Activated CD4-positive, CD25-positive, alpha-beta regulatory T cell treated with anti-CD3 and anti-CD28 coated beads, Interleukin-2, amount 50 U/mL, for 16 hours (primary cell): ENCODE measurements at places on chromosomes 11 and 22.

- no peak for DNase-seq
These were observed 33.2 kb upstream of the FAR1 start for GRCh38 chr11:13635290-13635689.

GRCh38 chr22:43850529-43850928 lies 11.8 kb downstream of the SULT4A1 start:
- DNase-seq, result no peak

- DNase-seq, result no peak
These were observed 5.0 kb downstream of the HSPA8 start for GRCh38 chr11:123056835-123057491.

- DNase-seq, result no peak
These were observed 205.0 kb downstream of the CWF19L2 start for GRCh38 chr11:107252429-107253161.

DNA sequence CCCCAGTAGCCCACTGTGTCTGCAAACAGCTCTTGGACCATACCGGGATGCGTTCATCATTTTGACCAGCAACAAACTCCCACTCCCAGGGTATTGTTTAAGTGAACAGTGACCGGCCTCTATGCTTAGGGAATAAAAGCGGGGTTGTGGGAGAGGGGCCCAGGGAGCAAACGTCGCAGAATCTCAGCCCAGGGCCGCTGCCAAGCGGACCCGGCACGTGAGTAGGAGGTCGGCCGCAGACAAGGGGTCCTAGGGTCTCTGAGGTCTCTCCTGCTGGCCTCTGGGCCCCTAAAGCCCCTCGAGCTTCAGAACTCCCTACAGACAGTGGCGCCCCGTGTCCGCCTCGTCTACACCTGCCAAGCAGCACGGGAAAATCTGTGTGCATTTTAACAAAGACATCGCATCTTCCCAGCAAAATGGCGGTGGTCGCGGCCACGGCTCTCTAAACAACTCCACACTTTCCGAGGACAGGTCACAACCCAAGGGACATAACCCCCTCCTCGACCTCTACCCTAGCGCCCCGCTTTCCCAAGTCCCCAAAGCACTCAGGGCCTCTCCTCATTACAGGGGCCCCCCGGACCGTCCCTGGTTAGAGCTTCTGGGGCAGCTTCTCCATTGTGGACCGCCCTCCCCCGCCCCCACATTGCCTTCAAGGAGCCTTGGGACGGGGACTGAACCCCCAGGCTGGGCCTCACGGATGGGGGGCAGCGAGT lies 3.9 kb upstream of the GCAT start:
- no peak for DNase-seq

DNA sequence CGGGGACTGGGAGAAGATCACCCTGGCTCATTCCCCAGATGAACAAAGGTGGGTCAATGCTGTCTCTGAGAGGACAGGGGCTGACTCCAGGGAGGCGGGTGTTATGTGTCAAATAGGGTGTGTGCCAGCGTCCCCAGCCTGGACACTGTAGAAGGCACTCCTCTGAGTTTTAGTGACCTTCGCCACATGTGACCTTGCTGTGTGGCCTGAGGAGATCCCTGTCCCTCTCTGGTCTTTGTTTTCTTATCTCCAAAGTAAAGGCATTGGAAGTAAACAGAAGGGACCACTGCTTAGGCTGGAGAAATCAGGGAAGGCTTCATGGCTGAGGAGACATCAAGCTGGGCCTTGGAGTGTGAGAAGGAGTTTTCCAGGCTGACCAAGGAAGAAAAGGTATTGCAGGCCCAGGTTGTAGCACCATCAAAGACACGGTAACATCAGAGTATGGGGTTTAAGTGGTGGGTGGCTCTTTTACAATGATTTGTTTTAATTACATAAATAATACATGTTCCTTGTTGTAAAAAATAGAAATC lies 74.4 kb downstream of the TP53I11 start:
- DNase-seq, result no peak

DNA sequence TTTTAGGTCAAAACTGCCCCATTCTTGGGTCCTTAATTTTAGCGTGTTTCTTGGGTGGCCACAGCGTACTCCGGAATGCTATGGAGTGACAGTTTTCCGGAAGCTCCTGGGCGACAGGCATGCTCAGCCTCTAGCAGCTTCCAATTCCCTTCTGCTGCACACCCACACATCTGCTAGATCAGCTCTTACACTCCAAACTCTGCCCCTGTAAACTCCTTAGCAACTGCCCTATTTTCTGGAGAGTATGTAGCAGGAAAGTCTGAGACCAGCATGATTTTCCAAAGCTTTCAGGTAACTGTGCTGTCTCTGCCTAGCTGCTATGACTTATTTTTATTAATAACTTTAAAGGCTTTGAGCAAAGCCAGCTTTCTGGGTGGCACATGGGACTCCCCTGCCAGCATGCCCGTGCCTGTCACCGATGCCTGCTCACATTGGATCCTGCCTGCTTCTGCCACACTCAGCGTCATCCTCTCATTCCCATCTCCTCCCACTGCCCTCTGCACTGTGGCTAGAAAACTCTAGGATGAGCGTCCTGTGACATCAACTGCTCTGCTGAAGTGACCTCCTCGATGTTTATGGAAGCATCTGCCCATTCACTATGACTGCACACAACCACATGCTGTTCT lies 17.3 kb downstream of the TOLLIP start:
- DNase-seq, result no peak

- DNase-seq, result no peak
These were observed 30.9 kb downstream of the INSC start for GRCh38 chr11:15145615-15146014.

- no peak for DNase-seq
These were observed 47.6 kb upstream of the GCAT start for GRCh38 chr22:37760152-37760551.

DNA sequence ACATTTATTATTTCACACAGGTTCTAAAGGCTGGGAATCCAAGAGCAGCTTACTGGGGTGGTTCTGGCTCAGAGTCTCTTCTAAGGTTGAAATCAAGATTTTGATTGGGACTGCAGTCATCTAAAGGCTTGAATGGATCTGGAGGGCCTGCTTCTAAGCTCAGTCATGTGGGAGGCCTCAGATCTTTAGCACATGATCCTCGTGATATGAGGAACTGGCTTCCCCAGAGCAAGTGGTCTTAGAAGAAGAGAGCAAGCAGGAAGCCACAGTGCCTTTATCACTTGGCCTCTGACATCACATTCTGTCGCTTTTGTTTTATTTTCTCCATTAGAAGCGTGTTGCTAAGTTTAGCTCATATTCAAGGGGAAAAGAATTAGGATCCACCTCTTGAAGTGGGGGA lies 88.9 kb downstream of the ARFGAP2 start:
- no peak for DNase-seq

GRCh38 chr11:29210426-29210825 lies 806.4 kb downstream of the KCNA4 start:
- DNase-seq, result no peak

GRCh38 chr11:97254790-97255189 lies 865.0 kb downstream of the JRKL start:
- DNase-seq, result no peak

- DNase-seq, result no peak
These were observed 4.2 kb downstream of the MRGPRF start for GRCh38 chr11:69008737-69009440.

GRCh38 chr11:69335781-69336405 lies 41.9 kb downstream of the MYEOV start:
- DNase-seq, result no peak

DNA sequence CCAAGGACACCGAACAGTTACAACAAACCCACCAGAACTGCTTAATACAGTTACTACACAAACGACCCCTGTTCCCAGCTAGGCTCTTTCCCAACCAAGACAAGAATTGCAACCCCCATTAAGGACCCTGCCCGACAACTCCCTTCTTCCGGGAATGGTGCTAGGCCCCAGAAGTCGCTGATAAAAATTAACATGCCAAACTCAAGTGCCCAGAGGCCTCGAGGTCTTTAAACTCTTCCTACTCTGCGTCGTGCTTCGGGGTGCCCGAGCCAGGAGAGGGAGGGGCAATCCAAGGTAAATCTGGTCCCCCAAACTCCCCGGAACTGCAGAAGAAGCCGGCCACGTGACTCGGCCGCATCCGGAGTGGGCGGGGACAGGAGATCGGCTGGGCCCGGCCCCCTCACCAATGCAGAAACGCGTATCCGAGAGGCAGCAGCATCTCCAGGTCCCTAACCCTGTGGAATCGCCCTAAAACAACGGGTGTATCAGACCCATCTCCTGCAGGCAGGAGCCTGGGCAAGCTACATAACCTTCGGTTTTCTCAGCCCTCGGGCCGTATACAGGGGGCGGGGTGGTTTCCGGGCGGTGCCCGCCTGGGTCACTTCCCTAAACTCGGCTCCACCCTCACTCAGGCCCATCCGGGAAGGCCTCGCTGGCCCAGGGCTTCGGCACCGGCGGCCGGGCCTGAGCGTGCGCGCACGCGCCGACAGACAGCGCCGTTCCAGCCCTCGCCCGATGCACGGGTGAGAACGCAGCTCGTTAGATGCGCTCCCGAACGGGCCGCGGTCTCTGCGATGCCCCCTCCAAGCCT lies 1.1 kb downstream of the CFL1 start:
- DNase-seq, result peak; percentile 67

- DNase-seq, result no peak
These were observed 49.7 kb downstream of the ATG16L2 start for GRCh38 chr11:72863916-72864315.

- peak; percentile 21 for DNase-seq
These were observed 22.6 kb upstream of the PKNOX2 start for GRCh38 chr11:125141686-125142535.

GRCh38 chr22:20244691-20245576 lies 23.2 kb downstream of the RTN4R start:
- DNase-seq, result no peak

DNA sequence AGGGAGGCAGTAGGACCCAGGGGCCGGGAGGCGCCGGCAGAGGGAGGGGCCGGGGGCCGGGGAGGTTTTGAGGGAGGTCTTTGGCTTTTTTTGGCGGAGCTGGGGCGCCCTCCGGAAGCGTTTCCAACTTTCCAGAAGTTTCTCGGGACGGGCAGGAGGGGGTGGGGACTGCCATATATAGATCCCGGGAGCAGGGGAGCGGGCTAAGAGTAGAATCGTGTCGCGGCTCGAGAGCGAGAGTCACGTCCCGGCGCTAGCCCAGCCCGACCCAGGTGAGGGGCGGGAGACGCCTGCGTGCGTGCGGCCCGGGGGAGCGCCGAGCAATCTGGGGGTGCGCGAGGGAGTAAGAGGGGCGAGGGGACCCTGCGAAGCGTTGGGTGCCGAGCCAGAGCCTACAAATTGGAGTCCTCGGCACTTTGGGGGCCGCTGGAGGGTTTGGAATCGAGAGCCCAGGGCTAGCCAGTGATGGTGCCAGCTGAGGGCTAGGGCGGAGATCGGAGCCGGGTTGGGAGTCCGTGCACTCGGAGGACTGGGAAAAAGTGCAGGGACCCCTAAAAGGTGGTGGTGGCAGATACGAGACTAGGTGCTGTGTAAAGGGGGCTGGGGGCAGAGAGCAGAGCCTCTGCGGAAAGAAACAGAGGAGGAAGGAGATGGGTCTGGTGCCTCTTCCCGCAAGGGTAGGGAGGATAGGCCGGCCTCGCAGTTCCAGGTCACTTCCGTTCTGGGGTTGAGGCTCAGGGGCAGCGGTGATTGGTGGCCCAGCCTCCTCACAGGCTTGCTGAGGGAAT lies at the start of gene SERPINH1:
Gene SERPINH1 (plus strand): TSS at position 206 of the 788 bp plus-strand sequence. CDS start 4,097 bp downstream, outside the sequence.
- DNase-seq, result peak; percentile 34

- DNase-seq, result no peak
These were observed 6.1 kb downstream of the ARHGAP8 start for GRCh38 chr22:44758344-44758973.

DNA sequence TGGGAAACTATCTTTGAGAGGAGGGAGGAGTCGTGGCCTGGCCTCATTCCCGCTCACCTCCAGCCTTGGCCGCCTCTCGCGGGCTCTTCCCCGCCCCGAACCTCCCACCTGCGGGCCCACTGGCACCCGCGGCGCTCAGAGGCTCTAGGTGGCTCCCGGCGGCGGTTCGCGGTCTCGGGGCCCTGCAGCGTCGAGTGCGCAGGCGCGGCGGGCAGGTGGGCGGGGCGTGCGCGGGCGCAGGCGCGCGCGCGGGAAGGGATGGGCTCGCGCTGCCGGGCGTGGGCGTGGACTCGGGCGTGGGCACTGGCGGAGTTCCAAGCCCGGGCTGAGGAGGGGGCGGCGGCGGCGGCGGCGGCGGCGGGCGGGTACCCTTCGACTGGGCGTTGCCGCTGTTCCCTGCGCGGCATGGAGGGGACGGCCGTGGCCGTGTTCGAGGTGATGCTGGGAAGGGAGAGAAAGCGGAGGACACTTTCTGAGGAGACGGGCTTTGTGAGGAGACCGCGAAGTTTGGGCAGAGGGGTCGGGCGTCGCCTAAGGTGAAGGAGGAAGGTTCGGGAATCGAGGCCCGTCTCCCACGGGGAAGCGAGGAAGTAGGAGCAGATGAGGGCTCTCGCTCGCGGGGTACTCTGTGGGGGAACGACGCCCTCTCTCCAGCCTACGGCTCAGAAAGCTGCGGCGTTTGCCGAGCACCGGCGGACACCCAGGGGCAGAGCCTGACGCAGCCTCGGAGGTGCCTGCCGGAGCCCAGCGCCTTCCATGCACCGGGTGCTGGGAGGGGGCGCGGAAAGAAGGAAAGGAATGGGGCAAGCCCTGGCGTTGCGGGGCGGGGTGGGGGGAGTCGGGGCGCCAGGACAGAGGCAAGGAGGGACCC lies 15.7 kb upstream of the SPTBN2 start:
- DNase-seq, result peak; percentile 81

DNA sequence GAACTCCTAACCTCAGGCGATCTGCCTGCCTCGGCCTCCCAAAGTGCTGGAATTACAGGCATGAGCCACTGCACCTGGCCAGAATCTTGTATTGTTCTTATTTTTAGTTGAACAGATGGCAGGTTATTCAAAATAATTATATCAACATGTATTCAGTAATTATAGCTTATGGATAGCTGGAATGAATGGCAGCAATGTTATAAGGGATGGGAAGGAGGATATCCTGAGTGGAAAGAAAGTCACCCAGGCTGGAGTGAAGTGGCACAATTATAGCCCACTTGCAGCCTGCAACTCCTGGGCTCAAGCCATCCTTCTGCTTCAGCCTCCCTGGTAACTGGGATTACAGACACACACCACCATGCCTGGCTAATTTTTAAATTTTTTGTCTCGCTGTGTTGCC lies 88.1 kb downstream of the MED15 start:
- no peak for DNase-seq

- DNase-seq, result no peak
These were observed 33.2 kb upstream of the CECR2 start for GRCh38 chr22:17336061-17336460.

DNA sequence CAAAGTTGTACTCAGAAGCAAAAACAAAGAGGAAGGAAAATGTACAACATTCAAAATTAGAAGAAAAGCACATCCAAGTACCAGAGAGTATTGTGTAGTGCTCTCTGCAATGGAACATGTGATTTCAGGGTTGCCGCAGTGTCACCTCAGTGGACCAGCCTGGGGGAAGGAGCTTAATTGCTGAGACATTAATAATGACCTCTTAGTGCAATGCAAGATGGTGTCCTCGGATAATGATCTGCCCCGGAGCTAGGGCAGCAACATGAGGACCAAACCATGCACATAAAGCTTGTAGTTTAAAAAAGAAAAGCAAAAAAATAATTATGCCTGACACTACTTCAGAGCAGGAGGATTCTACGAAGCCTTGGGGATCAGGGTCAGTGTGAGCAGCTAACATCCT lies 11.3 kb upstream of the JHY start:
- DNase-seq, result no peak
